Esophagus muscularis mucosa (tissue), 4 donors: ENCODE measurements at places on chromosomes 11 and 22.

DNA sequence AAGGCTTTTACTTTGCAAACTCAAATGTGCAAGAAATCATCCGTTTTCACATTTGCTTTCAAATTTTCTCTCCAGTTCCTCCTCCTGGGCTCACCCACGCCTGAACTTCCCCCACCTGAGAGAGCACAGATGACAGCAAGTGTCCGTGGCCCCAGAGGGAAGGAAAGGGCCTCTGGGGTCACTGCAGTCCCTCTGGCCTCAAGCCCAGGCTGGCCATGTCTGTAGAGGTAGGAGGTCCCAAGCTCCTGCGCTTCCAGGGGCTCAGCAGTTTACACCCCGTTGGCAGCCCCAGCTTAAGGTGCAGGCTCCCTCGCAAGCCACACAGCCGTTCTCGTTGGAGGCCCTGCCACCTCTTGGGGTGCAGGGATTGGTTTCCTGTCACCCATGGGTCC is 40.5 kb upstream of the PRDM11 start:
- DNase-seq = peak; percentile 78

DNA sequence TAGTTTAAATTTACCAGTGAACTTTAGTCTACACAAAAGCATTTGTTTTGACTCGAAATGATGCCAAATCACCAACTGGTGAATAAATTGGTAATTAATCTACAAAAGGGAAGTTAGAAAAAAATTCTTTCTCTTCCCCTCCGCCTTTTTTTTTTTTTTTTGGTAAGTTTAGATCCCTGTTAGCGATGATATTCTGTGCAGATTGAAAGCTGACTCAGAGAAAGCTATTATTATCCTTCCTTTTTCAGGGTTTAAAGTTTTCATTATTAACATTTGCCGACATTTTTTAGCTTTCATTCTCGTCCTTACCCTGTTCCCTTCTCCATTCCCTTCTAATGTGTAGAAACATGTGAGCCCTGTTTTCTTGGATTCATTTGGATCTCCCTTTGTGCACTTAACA is 16.8 kb upstream of the NUP160 start:
- no peak for DNase-seq

DNA sequence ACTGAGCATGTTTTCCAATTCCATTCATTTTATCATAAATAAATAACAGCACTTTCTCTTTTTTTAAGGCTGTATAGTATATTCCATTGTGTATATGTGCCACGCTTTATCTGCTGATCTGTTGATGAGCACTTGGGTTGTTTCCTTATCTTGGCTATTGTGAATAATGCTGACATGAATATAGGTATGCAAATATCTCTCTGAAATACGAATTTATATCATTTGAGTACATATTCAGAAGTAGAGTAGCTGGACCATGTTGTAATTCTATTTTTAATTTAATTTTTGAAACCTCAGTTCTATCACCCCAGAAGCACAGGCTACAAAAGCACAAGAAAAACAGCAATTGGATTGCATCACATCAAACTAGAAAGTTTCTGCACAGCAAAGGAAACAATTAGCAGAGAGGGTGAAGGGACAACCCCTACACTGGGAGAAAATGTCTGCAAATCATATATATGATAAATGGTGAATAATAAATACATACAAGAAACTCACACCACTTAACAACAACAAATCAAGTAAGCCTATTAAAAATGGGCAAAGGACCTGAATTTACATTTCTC is 43.4 kb downstream of the XKR3 start:
- no peak for DNase-seq

DNA sequence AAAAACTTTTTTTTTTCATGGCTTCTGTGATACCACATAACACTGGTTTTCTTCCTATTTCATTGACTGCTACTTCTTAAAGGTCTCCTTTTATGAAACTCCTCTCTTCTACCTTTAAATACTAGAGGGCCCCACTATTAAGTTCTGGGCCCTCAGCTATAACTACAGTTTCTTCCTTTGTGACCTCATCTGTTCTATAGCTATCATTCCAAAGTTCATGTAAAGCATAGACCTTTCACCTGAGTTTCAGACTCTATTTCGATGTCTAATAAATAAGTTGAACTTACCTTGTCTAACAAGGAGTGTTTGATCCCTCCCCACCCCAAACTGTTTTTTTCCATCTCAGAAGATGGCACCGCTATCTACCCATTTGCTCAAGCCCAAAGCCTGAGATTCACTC is 35.2 kb downstream of the PAAF1 start:
- no peak for DNase-seq

DNA sequence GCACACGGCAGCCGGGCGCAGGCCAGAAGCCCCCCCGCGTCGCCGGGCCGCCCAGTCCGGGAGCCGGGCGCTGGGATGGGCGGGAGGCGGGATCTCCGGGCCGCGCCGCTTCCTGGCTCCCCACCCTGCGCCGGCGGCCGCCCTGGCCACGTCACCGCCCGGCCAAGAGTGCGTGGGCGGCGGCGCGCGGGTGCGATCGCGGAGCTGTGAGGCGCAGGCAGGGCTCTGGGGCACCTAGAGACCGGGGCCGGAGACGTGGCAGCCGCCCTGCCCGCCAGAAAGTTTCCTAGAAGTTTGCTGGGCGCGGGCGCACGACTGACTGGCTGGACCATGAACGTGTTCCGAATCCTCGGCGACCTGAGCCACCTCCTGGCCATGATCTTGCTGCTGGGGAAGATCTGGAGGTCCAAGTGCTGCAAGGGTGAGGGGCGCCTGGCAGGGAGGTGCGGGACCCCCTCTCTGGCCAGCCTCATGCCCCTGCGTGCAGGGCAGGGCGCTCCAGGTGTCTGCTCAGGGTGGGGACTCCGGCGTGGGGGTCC is at the start of gene KDELR3:
Gene KDELR3 (plus strand): TSS at position 193 of the 539 bp plus-strand sequence. CDS start 138 bp downstream, at position 331.
- no peak for DNase-seq

DNA sequence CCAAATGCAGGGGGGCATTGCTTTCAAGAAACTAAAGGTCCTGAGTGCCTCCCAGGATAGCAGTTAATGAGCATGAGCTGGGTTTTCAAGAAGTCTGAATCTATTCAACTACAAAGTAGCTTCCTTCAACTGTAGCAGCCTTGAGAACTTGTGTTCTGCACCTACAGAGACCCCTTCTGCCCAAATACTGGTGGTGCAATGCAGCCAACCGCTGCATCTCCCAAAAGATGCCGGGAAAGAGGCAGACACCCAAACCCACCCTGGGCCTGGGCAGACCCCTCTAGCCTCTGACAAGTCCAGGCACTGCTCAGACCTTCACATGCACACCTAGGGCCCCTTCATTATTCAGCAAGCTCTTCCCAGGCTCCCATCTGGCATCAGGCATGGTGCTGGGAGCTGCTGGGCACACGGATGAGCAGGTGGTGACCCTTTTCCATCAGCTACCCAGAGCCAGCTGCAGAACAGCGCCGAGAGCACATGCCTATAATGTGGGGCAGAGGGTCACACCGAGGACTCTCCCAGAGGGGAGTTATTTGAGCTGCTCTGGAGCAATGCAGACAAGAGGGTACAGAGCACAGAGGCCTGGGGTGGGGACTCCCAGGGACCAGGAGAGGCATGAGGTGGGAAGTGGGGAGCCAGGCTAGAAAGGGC is 44.9 kb upstream of the ETS1 start:
- DNase-seq = peak; percentile 91

- no peak for DNase-seq
These were observed 216.3 kb upstream of the TBCEL start for GRCh38 chr11:120807414-120808150.

DNA sequence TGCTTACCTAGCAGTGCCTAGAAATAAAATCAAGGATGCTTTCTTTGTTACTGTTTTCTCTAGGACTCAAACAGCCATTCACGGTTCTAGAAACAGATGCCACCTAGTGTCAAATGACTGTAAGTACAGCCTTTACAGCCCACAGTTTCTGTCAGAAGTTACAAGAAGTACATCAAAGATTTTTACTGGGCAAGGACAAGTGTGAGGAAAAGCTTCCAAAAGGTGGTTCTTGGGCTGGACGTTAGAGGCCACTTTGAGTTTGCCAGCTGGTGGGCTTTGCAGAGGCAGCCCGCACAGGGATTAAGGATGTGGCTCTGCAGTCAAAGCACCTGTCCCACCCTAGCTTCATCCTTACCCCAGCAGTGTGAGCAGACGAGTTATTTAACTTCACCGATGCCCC is 6.9 kb downstream of the KMT5B start:
- DNase-seq = no peak

DNA sequence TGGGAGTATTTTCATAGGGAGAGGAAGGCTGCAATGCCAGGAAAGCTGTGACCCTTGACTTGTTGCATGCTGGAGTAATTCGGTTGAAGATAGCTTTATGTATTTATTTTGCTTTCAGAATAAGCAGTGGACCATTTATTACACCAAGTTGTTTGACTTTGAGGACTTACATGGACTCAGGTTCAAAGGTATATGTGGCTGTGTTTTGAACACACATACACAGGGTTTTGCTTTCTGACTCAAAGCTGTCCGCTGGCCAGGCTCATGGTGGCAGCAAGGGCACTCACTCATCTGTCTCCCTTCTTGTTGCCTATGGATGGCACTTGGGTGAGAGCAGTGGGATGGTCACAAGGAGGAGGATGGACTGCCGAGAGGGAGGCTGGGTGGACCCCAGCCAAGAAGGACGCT is 6.5 kb downstream of the TIMP3 start:
- DNase-seq = no peak

DNA sequence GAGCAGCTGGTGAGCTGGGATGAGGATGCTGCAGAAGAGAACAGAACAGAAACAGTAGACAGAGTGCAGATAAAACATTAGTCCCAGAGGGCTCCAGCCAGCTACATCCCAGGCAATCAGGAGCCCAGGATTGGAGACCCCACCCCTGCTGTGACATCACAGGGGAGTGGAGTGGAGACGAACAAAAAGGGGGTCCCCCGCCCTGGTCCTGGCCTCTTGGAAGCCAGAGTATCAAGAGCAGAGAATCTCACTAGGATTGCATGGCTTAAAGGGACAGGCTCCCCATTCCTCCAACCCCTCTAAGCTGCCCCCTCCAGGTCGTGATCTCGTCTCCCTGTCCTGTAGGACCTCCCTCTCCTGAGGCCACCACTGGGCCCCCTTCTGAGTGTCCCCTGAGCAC is at the start of gene P2RX3:
Gene P2RX3 (plus strand): TSS at position 211 of the 400 bp plus-strand sequence. CDS start 199 bp downstream, outside the sequence.
- DNase-seq = no peak

- no peak for DNase-seq
These were observed 15.4 kb downstream of the ART5 start for GRCh38 chr11:3626250-3626960.

- DNase-seq = no peak
These were observed 1.5 kb downstream of the YPEL4 start for GRCh38 chr11:57647960-57648800.

DNA sequence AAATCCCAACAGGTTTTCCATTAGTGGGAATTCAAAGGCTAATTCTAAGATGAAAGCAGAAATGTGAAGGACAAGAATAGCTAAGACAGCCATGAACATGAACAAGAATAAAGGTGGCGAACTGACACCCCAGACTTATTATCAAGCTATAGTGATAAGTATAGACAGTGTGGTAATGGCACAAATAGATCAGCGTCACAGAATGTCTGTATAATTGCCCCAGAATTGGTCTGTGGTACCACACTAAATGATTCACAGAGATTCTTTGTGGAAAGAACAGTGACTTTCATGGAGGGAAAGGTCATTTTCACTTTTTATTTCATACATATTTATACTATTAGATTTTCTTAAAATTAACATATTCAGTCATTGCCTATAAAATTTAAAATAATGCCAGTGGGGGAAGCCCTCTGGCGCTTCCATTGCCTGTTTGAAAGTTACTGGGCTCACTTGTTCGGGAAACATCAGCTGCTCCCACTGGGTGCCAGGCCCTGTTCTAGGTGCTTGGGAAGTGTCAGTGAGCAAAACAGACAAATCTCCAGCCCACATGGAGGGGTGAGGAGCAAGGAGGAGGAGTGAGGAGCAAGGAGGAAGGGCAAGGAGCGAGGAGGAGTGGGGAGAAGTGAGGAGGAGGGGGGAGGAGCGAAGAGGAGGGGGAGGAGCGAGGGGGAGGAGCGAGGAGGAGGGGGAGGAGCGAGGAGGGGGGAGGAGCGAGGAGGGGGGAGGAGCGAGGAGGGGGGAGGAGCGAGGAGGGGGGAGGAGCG is 11.3 kb upstream of the NLRP6 start:
- DNase-seq = no peak

- DNase-seq = no peak
These were observed 775.6 kb downstream of the BRD1 start for GRCh38 chr22:49052023-49052538.

GRCh38 chr11:72091292-72091691 is 10.6 kb downstream of the LRRC51 start:
- no peak for DNase-seq

- no peak for DNase-seq
These were observed 67.4 kb downstream of the SCUBE1 start for GRCh38 chr22:43275545-43276317.

DNA sequence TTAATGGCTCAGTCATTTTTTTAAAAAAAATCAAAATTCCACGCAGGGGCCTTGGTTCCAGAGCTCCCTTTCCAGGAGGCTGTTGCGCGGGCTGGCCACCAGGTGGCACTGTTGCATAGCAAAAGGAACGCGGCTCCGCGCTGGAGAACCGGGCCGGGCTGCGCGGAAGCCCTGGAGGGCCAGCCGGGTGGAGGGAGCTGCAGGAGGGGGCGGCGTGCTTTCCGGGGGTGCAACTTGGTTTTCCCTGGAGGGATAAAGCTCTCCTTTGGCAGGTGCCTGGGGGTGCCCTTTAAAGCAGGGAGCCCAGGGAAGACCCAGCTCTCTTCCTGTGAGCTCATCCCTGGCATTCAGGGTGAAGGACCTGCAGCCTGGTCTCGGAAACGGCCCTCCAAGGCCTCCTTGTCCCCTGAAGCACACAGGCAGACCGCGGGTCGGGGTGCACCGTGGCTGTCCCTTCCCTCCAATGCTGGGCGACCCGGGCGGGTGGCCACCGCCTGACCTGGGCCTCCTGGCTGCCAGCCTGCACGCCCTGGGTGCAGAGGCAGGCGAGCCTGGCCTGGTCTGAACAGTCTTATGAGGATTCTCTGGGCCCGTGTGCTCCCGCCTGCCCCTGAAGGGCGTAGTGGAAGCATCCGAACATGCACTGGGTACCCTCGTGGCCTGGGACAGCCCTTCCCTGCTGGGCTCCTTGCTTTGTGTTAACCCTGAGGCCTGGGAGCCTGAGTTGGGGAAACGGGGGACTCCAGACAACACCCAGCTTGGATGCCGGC is 23.4 kb downstream of the KRTAP5-5 start:
- DNase-seq = no peak

GRCh38 chr11:60563553-60564235 is 48.5 kb downstream of the MS4A13 start:
- no peak for DNase-seq

GRCh38 chr11:76047766-76048165 is 158.5 kb downstream of the WNT11 start:
- DNase-seq = no peak

- no peak for DNase-seq
These were observed 73.9 kb downstream of the SPON1 start for GRCh38 chr11:14036469-14036868.

GRCh38 chr11:46364056-46364455 is 16.8 kb downstream of the DGKZ start:
- no peak for DNase-seq

GRCh38 chr11:119380160-119380826 is 1.2 kb downstream of the USP2 start:
- DNase-seq = no peak
